ENCODE measurements at places on chromosomes 12 and 14. TPM values are rescaled to one million over a fixed set of nuclear protein-coding genes. Genes with fewer than 3 reads are reported as not detected.

DNA sequence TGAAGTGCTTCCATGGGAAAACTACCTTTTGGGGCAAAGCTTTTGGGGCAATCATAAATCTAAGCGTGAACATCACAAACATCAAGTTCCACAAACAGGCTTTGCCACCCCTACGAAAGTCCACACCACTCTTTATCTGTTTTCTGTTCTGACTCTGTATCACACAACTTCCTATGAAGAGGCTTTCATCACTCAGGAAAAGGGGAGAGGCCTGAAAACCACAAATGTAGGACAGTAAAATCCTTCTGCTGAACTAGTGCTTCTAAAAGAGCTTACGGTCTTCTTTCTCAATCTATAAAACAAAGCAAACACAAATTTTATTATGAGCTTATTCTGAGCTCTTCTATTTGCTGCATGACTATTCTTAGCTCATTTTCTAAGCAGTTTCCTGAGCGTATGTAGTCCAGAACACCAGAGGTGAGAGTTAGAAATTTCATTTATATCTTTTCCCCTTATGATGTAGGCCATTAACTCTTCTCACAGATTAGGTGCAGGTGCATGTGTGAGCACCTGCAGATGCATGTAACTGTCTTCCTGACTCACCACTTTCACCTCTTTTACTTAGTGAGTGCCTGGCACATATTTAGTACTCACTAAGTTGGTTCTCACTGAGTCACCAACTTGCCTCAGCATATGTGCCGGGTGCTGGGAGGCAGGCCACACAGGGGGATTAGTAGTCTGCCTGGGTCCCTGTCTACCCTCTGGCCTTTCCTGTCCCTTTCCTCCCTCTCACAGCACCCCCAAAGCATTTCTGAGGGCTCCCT lies 32.9 kb upstream of the SYCP3 start:
- no peak overlapping the region for H3K27ac ChIP-seq
- H3K4me1 ChIP-seq: no peaks in the 10 kb centered on the region
- H3K36me3 ChIP-seq: no peaks in the 10 kb centered on the region
- no peak for DNase-seq

GRCh38 chr12:212715-213526 lies 1.0 kb downstream of the SLC6A12 start:
- DNase-seq: no peak
- H3K27ac ChIP-seq: no peak overlapping the region
- no peaks in the 10 kb centered on the region for H3K36me3 ChIP-seq
- no peaks in the 10 kb centered on the region for H3K4me1 ChIP-seq
- no peak overlapping the region for H3K4me3 ChIP-seq
- H3K27me3 ChIP-seq: peaks cover 52% of the 10 kb centered on the region

- H3K36me3 ChIP-seq: peaks cover 14% of the 10 kb centered on the region
- H3K27ac ChIP-seq: no peak overlapping the region
- no peak for DNase-seq
- H3K4me3 ChIP-seq: no peak overlapping the region
- no peaks in the 10 kb centered on the region for H3K27me3 ChIP-seq
These were observed 2.3 kb downstream of the ZNF410 start for GRCh38 chr14:73888971-73889370.

GRCh38 chr14:71582705-71583104 lies 349.5 kb upstream of the RGS6 start:
- peaks cover 15% of the 10 kb centered on the region for H3K4me1 ChIP-seq
- H3K4me3 ChIP-seq: no peak overlapping the region
- peak overlapping the region; percentile 29 for H3K27ac ChIP-seq

GRCh38 chr14:31127690-31128089 lies 79.9 kb downstream of the HECTD1 start:
- no peaks in the 10 kb centered on the region for H3K27me3 ChIP-seq
- H3K36me3 ChIP-seq: peaks cover 62% of the 10 kb centered on the region
- H3K27ac ChIP-seq: no peak overlapping the region
- no peaks in the 10 kb centered on the region for H3K4me1 ChIP-seq

DNA sequence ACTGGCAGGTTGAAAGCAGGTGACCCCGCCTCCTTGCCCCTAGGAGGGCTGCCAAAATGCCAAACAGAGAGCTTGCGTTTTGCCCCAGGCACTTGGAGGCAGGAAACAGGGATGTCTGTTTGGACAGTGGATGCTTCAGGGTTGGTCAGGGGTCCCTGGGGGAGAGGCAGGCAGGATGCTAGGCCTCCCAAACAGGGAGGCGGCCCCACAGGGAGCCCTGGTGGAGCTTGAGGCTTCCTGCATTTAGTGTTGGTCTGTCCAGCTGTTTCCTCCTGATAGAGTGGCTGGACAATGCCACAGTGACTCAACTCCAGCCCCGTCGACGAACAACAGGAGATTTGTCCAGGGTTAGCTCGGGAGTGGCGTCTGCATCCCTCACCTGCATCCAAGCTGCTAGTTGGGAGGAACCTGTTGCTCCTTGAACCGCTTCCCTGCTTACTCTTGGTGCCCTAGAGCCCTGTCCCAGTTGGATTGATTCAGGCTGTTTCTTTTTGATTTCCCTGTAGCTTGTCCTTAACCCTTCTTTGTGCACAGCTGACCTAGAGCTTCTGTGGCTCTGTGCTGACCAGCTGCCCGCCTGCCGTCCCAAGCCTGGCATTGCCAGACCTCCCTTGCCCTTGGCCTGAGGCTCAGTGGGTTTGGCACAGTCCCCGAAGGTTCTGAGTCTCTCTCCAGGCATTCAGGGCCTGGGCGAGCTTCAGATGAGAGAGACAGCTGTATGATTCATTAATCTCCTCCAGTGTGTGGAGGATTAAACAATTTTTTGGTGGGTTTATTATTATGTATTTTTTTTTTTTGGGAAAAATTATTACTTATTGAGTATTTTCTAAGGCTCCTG lies 45.9 kb downstream of the TSPAN9 start:
- H3K27ac ChIP-seq: peak overlapping the region; percentile 95
- H3K36me3 ChIP-seq: no peaks in the 10 kb centered on the region
- no peak overlapping the region for H3K4me3 ChIP-seq
- no peaks in the 10 kb centered on the region for H3K27me3 ChIP-seq
- peaks cover 47% of the 10 kb centered on the region for H3K4me1 ChIP-seq

DNA sequence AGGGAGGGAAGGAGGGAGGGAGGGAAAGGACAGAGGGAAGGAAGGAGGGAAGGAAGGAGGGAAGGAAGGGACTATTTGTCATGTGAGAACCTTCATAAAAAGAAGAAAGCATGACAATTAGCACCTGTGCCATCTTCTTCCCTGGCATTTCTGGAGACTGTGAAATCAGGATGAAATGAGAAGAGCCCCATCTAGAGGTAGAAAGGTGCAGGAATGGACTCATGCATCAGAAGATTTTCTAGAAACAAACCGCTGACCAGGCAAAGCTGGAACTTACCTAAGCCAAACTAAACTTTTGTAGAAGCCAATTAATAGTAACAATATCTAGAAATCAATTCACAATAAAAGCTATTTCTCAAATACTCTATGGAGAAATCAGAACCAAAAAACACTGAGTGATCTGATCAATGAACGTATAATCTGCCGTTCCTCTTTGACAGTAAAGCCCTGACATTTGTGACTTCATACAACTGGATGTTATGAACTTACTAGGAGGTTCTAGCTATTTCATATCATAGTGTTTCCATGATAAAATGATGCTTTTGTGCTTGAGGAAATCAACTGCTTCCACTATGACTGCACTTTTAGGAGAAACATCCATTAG lies 24.4 kb upstream of the CRACR2A start:
- H3K4me1 ChIP-seq: peaks cover 3% of the 10 kb centered on the region
- no peak overlapping the region for H3K4me3 ChIP-seq
- H3K27me3 ChIP-seq: no peaks in the 10 kb centered on the region
- H3K36me3 ChIP-seq: no peaks in the 10 kb centered on the region

DNA sequence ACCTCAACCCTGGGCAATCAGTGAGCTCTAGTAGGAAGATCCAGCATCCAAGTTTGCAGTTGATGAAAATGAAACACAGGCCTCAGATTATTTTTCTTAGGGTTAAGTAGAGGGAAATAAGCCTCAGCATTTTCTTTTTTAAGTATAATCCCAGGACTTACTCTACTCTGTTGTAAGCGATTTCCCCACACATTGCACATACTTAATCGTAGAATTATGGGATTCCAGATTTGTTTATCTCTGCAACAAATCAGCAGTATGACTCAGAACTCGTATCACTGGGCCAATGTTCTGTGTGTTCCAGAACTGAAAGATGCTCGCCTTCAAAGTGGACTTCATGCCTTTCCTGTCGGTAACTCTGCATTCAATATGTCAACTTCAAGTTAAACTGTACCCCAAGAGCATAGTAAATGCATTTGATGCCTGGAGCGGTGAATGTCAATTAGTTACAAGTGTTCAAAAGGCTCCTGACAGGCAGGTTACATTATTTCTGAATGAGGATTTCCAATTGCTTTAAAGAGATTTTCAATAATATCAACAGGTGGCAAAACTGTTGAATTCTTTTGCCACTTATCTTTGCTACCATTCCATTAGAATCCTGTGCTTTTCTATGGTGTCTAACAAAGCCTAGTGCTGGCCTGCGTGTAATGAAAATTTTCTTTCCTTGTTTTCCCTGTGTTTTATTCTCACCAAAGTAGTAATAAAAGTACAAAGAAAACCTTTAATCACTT lies 323.8 kb upstream of the SYT1 start:
- H3K4me3 ChIP-seq: no peak overlapping the region
- DNase-seq: no peak
- no peak overlapping the region for H3K27ac ChIP-seq
- H3K4me1 ChIP-seq: no peaks in the 10 kb centered on the region
- H3K27me3 ChIP-seq: no peaks in the 10 kb centered on the region

DNA sequence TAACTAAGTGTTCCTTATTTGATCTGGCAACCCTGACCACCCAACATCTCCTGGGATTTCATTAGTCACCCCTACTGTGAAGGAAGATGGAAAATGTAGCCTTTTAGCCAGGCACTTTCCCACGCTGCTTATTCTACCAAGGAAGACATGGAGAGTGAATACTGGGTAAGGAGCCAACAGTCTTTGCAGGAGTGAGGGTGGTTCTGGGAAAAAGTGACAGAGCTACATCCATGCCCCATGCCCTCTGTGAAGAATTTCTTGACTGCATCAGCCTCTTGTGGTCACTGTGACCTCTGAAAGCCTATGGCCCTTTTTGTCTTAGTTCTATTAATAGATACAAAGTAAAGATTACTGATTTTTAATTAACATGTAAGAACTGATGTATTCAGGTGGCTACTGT lies 196.0 kb upstream of the EEA1 start:
- H3K4me3 ChIP-seq: no peak overlapping the region
- no peak overlapping the region for H3K27ac ChIP-seq
- peaks cover 5% of the 10 kb centered on the region for H3K4me1 ChIP-seq
- no peaks in the 10 kb centered on the region for H3K27me3 ChIP-seq
- no peak for DNase-seq

GRCh38 chr14:94127330-94127729 lies 2.1 kb downstream of the IFI27L2 start:
- no peak overlapping the region for H3K27ac ChIP-seq
- no peaks in the 10 kb centered on the region for H3K36me3 ChIP-seq
- no peak for DNase-seq
- no peaks in the 10 kb centered on the region for H3K27me3 ChIP-seq

DNA sequence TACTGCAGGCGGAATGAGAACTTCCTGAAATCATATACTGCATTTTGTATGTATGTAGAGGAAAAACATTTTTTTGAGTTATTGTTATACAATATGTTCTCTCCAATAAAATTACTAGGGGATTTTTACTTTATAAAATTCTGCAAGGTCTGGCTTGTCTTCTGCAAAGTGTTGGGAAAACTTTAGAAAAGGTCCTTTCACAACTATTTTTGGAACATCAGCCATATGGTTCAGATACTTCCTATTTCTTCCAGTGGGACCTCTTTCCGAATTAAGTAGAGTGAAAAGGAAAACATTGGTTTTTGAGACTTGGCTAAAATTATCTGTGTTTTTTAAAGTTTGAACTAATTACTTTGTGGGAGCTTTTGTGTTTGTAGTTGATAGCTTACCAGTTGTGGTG lies 52.7 kb downstream of the DAAM1 start:
- no peak for DNase-seq
- no peak overlapping the region for H3K27ac ChIP-seq
- no peaks in the 10 kb centered on the region for H3K27me3 ChIP-seq
- no peak overlapping the region for H3K4me3 ChIP-seq

GRCh38 chr12:111578971-111579340 lies 20.2 kb downstream of the ATXN2 start:
- DNase-seq: no peak
- H3K27me3 ChIP-seq: no peaks in the 10 kb centered on the region
- peaks cover 7% of the 10 kb centered on the region for H3K36me3 ChIP-seq
- H3K27ac ChIP-seq: no peak overlapping the region

GRCh38 chr14:61110316-61111082 lies 129.5 kb downstream of the SLC38A6 start:
- H3K27ac ChIP-seq: no peak overlapping the region
- peaks cover 27% of the 10 kb centered on the region for H3K4me1 ChIP-seq
- H3K4me3 ChIP-seq: no peak overlapping the region
- no peaks in the 10 kb centered on the region for H3K36me3 ChIP-seq

GRCh38 chr14:104816616-104816884 lies 15.6 kb downstream of the ZBTB42 start:
- no peaks in the 10 kb centered on the region for H3K36me3 ChIP-seq
- peaks cover 9% of the 10 kb centered on the region for H3K4me1 ChIP-seq
- no peaks in the 10 kb centered on the region for H3K27me3 ChIP-seq
- H3K4me3 ChIP-seq: peak overlapping the region; percentile 82
- no peak for DNase-seq
- peak overlapping the region; percentile 82 for H3K27ac ChIP-seq

DNA sequence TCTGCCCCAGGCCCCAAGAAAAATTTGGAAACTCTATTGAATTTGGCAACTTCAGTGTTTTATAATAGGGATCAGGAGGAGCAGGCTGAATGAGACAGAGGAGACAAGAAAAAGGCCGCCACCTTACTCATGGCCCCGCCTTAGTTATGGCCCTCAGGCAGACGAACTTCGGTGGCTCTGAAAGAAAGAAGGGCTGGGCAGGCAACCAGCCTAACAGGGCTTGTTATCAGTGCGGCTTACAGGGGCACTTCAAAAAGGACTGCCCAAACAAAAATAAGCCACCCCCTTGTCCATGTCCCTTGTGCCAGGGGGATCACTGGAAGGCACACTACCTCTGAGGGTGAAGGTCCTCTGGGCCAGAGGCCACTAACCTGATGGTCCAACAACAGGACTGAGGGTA lies 146.3 kb upstream of the ATF7IP start:
- DNase-seq: no peak
- no peaks in the 10 kb centered on the region for H3K36me3 ChIP-seq
- peaks cover 18% of the 10 kb centered on the region for H3K4me1 ChIP-seq
- no peak overlapping the region for H3K4me3 ChIP-seq
- H3K27ac ChIP-seq: no peak overlapping the region

Gene SMARCD1
- 79.7 TPM for total RNA-seq

Gene ZNF740
- 17.8 TPM for total RNA-seq

Gene DNAH10
- 5.6 TPM for total RNA-seq

Gene MANSC4
- total RNA-seq: not detected

Gene PLEKHG7
- total RNA-seq: not detected

Gene GPR65
- total RNA-seq: 0.05 TPM

Gene VRTN
- not detected for total RNA-seq

Gene GUCY2C
- total RNA-seq: not detected

Gene ADIPOR2
- total RNA-seq: 54.1 TPM

Gene CAPRIN2
- total RNA-seq: 27.5 TPM

Gene SIX4
- 45.1 TPM for total RNA-seq

Gene CCDC38
- total RNA-seq: 0.04 TPM

Gene COX8C
- not detected for total RNA-seq

Gene KCNA1
- not detected for total RNA-seq

Gene SERPINA3
- total RNA-seq: 0.15 TPM

Gene ZFHX2
- 0.04 TPM for total RNA-seq

Gene KRR1
- 79.3 TPM for total RNA-seq

All from SJCRH30 (cell line).